ENCODE measurements at places on chromosomes 2 and 18. TPM values are rescaled to one million over a fixed set of nuclear protein-coding genes. Genes with fewer than 3 reads are reported as not detected.
A peak's percentile ranks its signal among the peaks of the same experiment; 100 is the strongest.

SLC40A1 gene
- 135 TPM for total RNA-seq

DOK6 gene
- 3.2 TPM for total RNA-seq

DNA sequence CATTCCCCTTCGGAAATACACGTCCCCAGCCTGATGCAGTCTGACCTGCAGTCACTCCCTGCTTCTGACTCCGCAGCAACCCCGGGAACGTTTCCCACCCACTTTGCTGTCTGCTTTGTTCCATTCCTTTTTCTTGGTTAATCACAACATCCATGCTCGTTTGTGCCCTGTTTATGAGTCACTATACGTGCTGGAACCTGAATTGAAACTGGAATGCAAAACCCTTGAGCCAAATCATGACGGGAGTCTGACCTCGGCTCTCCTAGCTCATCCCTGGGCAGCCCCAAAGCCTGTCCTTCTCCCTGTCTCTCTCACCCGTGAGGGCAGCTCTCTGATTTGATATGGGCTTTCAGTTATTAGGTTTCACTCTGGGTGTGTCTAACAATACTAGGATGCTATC is 57.1 kb upstream of the RNF152 start:
- no peak for DNase-seq
- H3K27ac ChIP-seq, result no peak overlapping the region

MEP1B gene
- not detected for total RNA-seq

DNA sequence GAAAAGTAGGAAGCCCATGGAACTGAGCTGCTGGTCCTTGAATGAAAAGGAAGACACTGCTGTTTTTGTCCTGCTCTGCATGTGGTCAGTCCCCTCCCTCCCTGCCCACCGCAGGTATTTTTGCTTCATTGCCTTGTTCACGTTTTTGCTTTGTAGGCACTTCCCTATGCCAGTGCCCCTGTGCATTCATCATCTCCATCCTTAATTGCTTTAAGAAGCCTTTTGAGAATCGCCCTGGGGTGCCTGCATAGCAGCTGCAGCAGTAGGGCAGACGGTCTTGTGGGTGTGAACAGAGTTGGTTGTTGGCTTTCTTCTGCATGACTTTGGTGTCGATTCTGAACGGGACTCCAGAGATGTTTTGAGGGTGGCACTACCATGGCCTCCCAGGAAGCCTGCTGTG is 97.0 kb downstream of the CABLES1 start:
- DNase-seq, result no peak
- peaks cover 59% of the 10 kb centered on the region for H3K4me1 ChIP-seq
- H3K36me3 ChIP-seq, result peaks cover 7% of the 10 kb centered on the region
- H3K4me3 ChIP-seq, result no peak overlapping the region
- no peaks in the 10 kb centered on the region for H3K27me3 ChIP-seq
- peak overlapping the region; percentile 63 for H3K27ac ChIP-seq

DNA sequence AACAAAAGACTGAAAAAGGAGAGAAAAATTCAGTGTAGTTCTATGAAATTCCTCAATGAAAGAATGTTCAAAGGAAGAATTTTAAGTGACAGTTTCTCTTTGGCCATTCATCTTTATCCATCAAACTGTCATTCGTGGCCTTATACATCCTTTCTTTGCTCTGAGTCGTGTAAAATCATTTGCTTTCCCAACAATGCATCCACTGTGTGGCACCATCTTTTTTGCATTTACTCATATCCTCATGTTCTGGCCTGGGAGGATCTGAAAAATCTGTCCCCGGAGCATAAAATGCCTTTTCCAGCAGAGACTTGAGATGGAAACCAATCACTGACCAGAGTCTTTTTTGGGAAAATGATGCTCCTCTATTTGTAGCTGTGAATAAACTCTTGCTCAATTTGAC is 240.3 kb upstream of the ETAA1 start:
- no peak overlapping the region for H3K4me3 ChIP-seq
- no peaks in the 10 kb centered on the region for H3K27me3 ChIP-seq
- no peaks in the 10 kb centered on the region for H3K36me3 ChIP-seq

DNA sequence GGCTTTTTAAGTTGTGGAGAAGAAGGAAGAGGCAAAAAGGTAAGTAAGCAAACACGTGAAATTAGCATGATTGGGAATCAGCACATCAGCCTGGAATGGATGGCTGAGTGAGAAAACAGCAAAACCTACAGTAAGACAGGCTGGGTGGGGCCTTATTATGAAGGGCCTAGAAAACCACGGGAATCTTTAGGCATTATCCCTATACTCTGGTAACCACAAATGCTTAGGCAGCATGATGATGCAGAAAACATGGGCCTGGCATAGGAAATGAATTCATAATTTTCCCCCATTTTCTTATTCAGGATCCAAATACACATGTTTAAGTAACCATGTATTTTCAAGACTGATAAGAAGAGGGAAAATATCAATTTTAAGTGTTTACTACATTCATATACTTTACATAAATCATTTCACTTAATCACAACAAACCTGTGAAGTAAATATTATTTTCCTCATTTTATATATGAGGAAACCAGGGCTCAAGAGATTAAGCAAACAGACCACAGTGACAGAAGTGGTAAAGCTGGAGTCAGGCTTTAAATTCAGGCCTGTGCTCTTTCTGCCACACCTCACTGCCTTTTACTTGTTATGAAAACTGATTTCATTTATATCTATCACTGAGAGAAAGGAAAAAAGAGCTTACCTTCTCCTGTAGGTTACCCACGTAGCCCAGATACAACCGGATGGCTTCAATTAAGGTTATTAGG is 4.0 kb downstream of the TMEM17 start:
- no peaks in the 10 kb centered on the region for H3K27me3 ChIP-seq
- H3K27ac ChIP-seq, result no peak overlapping the region
- H3K4me1 ChIP-seq, result peaks cover 14% of the 10 kb centered on the region
- DNase-seq, result no peak
- no peaks in the 10 kb centered on the region for H3K36me3 ChIP-seq

- no peak overlapping the region for H3K27ac ChIP-seq
- H3K36me3 ChIP-seq, result no peaks in the 10 kb centered on the region
- H3K27me3 ChIP-seq, result no peaks in the 10 kb centered on the region
- H3K4me3 ChIP-seq, result no peak overlapping the region
Observed at GRCh38 chr2:9655441-9656269, 24.9 kb upstream of the YWHAQ start.

DNA sequence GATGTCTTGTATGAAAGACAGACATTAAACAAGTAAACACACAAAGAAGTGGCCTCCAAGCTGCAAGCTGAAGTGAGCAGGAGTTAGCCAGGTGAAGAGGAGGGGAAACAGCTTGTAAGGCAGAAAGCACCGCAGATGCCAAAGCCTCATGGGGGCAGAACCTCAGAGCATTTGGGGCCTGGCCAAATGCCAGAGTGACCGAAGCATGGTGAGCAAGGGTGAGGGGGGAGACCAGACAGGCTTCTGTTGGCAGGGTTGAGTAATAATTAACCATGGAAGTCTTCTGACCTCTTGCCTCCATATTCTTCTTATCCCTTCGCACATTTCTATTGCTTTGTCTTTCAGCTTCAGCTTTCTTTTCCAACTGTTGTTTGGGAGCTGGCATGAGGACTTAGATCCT is 5.6 kb downstream of the QPCT start:
- H3K27me3 ChIP-seq, result no peaks in the 10 kb centered on the region
- no peak for DNase-seq
- peaks cover 4% of the 10 kb centered on the region for H3K4me1 ChIP-seq
- H3K27ac ChIP-seq, result no peak overlapping the region
- H3K4me3 ChIP-seq, result no peak overlapping the region

All from lower lobe of right lung (tissue), 2 donors.